ENCODE measurements at places on chromosomes 6 and 20. TPM values are rescaled to one million over a fixed set of nuclear protein-coding genes. Genes with fewer than 3 reads are reported as not detected.

GRCh38 chr6:154984146-154984545, 11.0 kb upstream of the TIAM2 start:
- no peak for DNase-seq

DNA sequence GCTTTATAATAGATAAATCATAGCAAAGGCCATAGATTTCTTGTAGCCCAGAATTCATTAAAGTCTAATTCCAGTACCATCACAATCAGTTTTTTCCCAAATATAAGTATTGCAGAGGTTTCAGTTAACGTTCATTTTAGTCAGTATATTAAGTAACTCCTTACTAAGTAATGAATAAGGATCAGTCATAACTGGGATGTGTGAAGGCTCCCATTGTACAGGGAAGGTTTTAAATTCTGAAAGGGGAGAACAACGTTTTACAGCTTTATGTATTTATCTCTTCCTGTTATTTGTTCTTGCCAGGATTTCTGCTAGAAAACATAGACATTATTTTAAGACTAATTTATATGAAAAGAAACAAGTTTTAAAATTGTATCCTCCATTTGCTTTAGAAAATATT, 215.5 kb upstream of the LAMP5 start:
- no peak for DNase-seq

GRCh38 chr20:49122920-49123319, 65.2 kb downstream of the STAU1 start:
- no peak for DNase-seq

- DNase-seq, result no peak
Measured at GRCh38 chr6:52527436-52527835, 49.4 kb downstream of the TRAM2 start.

GRCh38 chr6:147281895-147282565, 77.8 kb downstream of the STXBP5 start:
- DNase-seq, result no peak

DNA sequence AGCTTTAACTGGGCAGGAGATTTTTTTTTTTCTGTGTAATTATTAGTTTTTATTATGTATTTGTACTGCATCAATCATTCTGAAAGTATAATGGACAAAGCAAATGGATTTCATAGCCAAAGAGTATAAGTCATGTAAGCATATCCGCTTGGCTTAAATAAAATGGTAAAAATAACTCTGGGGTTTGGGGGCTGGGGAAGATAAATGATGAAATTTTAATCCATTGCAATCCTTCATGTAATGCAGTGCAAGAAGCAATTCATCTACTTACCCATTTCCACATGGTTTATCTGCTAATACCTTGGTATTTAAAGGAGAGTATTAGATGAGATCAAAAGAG, 781.4 kb downstream of the QKI start:
- DNase-seq, result no peak

- DNase-seq, result no peak
Measured at GRCh38 chr20:22584522-22584921, at the start of gene FOXA2. Gene FOXA2, minus strand, starts transcription at chr20:22584572. Its CDS starts 294 bp downstream, at chr20:22584278.

Gene HCK
- not detected for total RNA-seq

Gene TCF21
- total RNA-seq, result not detected

Gene MYCT1
- total RNA-seq, result not detected

Gene COL9A1
- not detected for total RNA-seq

Gene TINAG
- not detected for total RNA-seq

Gene PTPN1
- 66.4 TPM for total RNA-seq
